ENCODE measurements at places on chromosomes 16 and 17. TPM values are rescaled to one million over a fixed set of nuclear protein-coding genes. Genes with fewer than 3 reads are reported as not detected.

Gene CCL18
- total RNA-seq, result not detected

Gene TEKT1
- total RNA-seq, result not detected

Gene CRISPLD2
- total RNA-seq, result 0.48 TPM

Gene PHOSPHO1
- total RNA-seq, result not detected

Gene CLDN6
- total RNA-seq, result not detected

Gene MAP2K6
- 0.55 TPM for total RNA-seq

GRCh38 chr17:80938556-80938955, 53.1 kb upstream of the CHMP6 start:
- no peak for DNase-seq
- peaks cover 32% of the 10 kb centered on the region for H3K4me1 ChIP-seq
- H3K36me3 ChIP-seq, result no peaks in the 10 kb centered on the region
- no peaks in the 10 kb centered on the region for H3K27me3 ChIP-seq

DNA sequence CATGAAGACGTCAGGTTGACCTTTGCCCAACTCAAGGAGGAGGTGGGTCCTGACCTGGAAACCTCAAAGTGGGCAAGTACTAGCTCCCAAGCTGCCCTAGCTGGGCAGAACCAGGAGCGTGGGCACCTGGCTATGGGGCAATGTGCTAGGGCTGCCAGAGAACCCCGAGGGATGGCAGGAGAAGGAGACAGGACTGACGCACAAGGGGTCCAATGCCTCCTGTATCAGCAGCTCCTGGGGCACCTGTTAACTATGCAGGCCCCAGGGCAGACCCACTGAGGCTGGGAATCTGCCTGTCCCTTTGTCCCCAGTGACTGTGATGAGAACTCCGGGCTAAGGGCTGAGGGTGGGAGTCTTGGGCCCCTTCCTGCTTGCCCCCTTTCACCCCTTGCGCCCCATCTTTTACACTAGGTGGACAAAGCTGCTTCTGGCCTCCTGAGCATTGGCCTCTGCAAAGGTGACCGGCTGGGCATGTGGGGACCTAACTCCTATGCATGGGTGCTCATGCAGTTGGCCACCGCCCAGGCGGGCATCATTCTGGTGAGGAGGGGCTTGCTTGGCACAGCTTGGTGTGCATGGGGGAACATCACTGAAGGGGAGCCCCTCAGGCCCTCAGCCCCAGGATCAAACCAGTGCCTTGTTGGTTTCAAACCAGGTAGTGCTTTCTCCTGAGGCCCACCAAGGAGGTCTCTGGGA, 7.7 kb downstream of the CHAD start:
- DNase-seq, result no peak
- no peaks in the 10 kb centered on the region for H3K36me3 ChIP-seq
- H3K27me3 ChIP-seq, result no peaks in the 10 kb centered on the region
- no peak overlapping the region for H3K4me3 ChIP-seq

DNA sequence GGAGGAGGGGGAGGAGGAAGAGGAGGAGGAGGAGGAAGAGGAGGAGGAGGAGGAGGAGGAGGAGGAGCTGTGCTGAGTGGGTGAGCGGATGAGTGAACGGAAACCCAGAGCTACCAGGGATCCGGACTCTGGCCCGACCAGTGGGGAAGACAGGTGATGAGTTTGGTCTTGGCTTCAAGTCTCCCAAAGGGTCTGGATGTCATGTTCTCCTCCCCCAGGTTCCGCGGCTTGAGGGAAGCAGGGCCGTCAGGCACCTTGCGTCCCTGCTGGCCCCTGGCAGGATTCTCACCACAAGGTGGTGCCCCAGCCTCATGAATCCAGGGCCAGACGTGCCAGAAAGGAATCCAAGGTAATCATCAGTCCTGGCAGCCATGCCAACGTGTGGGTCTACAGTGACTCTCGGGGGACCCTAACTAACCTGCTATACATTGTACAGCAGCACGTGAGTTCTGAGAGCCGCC, 13.5 kb upstream of the ABAT start:
- H3K27ac ChIP-seq, result no peak overlapping the region
- H3K27me3 ChIP-seq, result no peaks in the 10 kb centered on the region
- H3K4me1 ChIP-seq, result no peaks in the 10 kb centered on the region
- no peak overlapping the region for H3K4me3 ChIP-seq
- no peaks in the 10 kb centered on the region for H3K36me3 ChIP-seq

- H3K36me3 ChIP-seq, result no peaks in the 10 kb centered on the region
- peaks cover 2% of the 10 kb centered on the region for H3K4me1 ChIP-seq
- H3K4me3 ChIP-seq, result no peak overlapping the region
- H3K27ac ChIP-seq, result no peak overlapping the region
- no peak for DNase-seq
- H3K27me3 ChIP-seq, result no peaks in the 10 kb centered on the region
Measured at GRCh38 chr16:15487336-15488284, 53.2 kb downstream of the BMERB1 start.

- no peak overlapping the region for H3K27ac ChIP-seq
- no peaks in the 10 kb centered on the region for H3K36me3 ChIP-seq
- no peaks in the 10 kb centered on the region for H3K4me1 ChIP-seq
- DNase-seq, result no peak
- peaks cover 20% of the 10 kb centered on the region for H3K27me3 ChIP-seq
Measured at GRCh38 chr17:33888455-33888854, 366.6 kb upstream of the CCL2 start.

DNA sequence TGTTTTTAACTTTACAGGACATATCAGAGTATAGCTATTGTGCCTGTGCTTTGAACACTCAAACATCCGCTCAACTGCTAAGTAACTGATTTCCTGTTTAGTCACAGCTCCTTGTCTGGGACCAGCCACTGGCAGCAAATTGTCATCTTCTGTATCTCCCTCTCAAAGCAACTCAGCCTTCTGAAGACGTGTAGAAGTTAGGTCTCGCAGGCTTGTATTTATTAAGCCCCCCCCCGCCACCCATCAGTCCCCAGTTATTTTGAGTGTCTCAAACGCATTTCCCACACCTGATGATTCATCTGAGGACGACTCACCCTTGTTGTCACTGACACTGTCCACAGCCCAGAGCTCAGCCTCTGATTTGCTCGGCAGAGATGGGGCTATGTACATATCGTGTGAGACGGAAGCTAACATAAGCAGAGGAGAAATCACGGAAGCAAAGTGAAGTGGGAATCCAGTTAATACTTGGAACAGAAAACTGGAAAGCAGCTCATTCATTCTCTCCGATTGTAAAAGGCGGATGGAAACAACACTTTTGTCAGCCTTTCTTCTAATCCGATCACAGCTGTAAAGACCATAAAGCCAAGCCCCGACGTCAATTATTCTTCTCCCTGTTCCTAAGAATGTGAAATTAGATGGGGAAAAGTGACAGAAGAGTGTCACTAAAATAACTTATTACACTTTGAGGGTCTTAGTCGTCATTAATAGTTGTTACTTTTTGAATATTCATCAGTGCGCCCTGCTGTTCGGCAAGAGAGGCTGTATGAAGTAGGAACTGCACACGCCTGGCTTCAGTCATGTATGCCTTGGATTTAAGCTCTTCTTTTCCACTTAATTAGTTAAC, 64.2 kb downstream of the PITPNC1 start:
- H3K27me3 ChIP-seq, result no peaks in the 10 kb centered on the region
- no peak overlapping the region for H3K27ac ChIP-seq
- H3K4me3 ChIP-seq, result no peak overlapping the region
- DNase-seq, result no peak
- no peaks in the 10 kb centered on the region for H3K4me1 ChIP-seq
- H3K36me3 ChIP-seq, result no peaks in the 10 kb centered on the region

GRCh38 chr17:65564793-65565192, 3.3 kb upstream of the AXIN2 start:
- H3K27ac ChIP-seq, result peak overlapping the region; percentile 8
- no peaks in the 10 kb centered on the region for H3K36me3 ChIP-seq
- no peaks in the 10 kb centered on the region for H3K27me3 ChIP-seq
- H3K4me3 ChIP-seq, result no peak overlapping the region
- peaks cover 18% of the 10 kb centered on the region for H3K4me1 ChIP-seq
- peak; percentile 67 for DNase-seq

- H3K4me3 ChIP-seq, result no peak overlapping the region
- no peaks in the 10 kb centered on the region for H3K27me3 ChIP-seq
- peaks cover 31% of the 10 kb centered on the region for H3K4me1 ChIP-seq
- H3K27ac ChIP-seq, result no peak overlapping the region
- peaks cover 2% of the 10 kb centered on the region for H3K36me3 ChIP-seq
Measured at GRCh38 chr16:50208460-50208931, 55.4 kb downstream of the TENT4B start.

DNA sequence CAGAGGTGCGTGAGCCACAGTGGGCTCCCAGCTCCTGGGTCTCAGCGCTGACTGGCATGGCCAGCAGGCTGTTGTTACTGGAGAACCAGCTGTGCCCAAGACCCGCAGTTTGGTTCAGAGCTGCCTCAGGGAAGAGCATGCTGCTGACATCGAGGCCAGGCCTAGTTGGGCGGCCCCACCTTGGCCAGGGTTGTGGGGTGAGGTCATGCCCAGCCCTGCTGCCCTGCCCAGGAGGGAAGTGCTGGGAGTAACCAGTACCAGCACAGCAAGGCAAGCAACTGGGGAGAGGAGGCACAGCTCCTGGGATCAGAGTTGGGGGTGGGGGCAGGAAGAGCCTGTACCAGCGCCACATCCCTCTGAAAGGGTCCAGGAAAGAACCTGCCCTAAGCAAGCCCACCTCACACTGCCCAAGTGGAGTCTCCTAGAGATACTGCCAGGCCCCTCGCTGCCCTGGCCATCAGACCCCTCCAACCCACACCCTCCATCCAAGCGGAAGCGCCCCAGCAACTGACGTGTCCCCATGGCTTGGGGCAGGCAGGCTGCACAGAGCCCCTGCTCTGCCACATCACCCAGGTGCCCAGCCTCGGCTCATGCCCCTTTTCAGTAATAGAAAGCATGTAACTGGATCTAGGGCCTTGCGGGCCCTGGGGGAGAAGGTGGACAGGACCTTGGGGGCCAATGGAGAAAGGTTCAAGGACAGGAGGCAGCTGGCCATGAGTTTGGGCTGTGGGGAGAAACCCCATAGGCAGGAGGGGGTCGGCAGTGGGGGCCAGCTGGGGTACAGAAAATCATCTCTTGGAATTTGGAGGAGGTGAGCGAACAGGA, 990 bp downstream of the DOK4 start:
- no peaks in the 10 kb centered on the region for H3K4me1 ChIP-seq
- no peaks in the 10 kb centered on the region for H3K36me3 ChIP-seq
- no peak for DNase-seq
- no peak overlapping the region for H3K27ac ChIP-seq
- H3K27me3 ChIP-seq, result peaks cover 11% of the 10 kb centered on the region

- no peaks in the 10 kb centered on the region for H3K4me1 ChIP-seq
- no peak overlapping the region for H3K4me3 ChIP-seq
- H3K27ac ChIP-seq, result no peak overlapping the region
- H3K27me3 ChIP-seq, result no peaks in the 10 kb centered on the region
Measured at GRCh38 chr16:48462106-48462740, 77.0 kb upstream of the SIAH1 start.

DNA sequence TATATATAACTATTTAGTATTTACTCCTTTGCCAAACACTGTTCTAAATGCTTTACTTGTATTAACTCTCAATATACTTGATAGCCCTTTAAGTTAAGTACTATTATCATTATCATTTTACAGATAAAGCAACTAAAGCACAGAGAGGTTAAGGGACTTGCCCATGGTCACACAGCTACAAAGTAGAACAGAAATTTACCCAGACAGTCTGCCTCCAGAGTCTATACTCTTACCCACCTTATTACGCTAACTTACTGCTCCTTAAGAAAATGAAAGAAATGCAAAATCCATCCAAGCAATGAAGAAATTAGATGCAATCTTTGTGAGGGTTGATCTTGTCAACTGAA, 25.4 kb upstream of the B4GALNT2 start:
- H3K4me1 ChIP-seq, result no peaks in the 10 kb centered on the region
- H3K27ac ChIP-seq, result no peak overlapping the region
- H3K4me3 ChIP-seq, result no peak overlapping the region
- no peaks in the 10 kb centered on the region for H3K27me3 ChIP-seq
- no peaks in the 10 kb centered on the region for H3K36me3 ChIP-seq
- DNase-seq, result no peak

GRCh38 chr17:50190293-50190602, 11.2 kb downstream of the COL1A1 start:
- no peak for DNase-seq
- H3K36me3 ChIP-seq, result no peaks in the 10 kb centered on the region
- no peaks in the 10 kb centered on the region for H3K4me1 ChIP-seq
- H3K27ac ChIP-seq, result no peak overlapping the region
- no peak overlapping the region for H3K4me3 ChIP-seq

GRCh38 chr17:9212376-9213302, 191.3 kb downstream of the NTN1 start:
- no peak overlapping the region for H3K4me3 ChIP-seq
- H3K4me1 ChIP-seq, result peaks cover 30% of the 10 kb centered on the region
- H3K27me3 ChIP-seq, result no peaks in the 10 kb centered on the region
- no peak for DNase-seq
- no peaks in the 10 kb centered on the region for H3K36me3 ChIP-seq
- peak overlapping the region; percentile 89 for H3K27ac ChIP-seq

GRCh38 chr17:80946449-80946848, 45.2 kb upstream of the CHMP6 start:
- no peak overlapping the region for H3K4me3 ChIP-seq
- no peak for DNase-seq
- H3K27ac ChIP-seq, result no peak overlapping the region
- H3K36me3 ChIP-seq, result peaks cover 37% of the 10 kb centered on the region
- no peaks in the 10 kb centered on the region for H3K4me1 ChIP-seq

- no peak for DNase-seq
- H3K27me3 ChIP-seq, result no peaks in the 10 kb centered on the region
- peaks cover 24% of the 10 kb centered on the region for H3K36me3 ChIP-seq
- H3K4me1 ChIP-seq, result no peaks in the 10 kb centered on the region
Measured at GRCh38 chr17:82948081-82948511, 108.3 kb upstream of the ZNF750 start.

GRCh38 chr16:81366316-81366932, 51.7 kb downstream of the GAN start:
- H3K4me1 ChIP-seq, result no peaks in the 10 kb centered on the region
- no peak overlapping the region for H3K4me3 ChIP-seq
- H3K27me3 ChIP-seq, result no peaks in the 10 kb centered on the region
- no peak overlapping the region for H3K27ac ChIP-seq

DNA sequence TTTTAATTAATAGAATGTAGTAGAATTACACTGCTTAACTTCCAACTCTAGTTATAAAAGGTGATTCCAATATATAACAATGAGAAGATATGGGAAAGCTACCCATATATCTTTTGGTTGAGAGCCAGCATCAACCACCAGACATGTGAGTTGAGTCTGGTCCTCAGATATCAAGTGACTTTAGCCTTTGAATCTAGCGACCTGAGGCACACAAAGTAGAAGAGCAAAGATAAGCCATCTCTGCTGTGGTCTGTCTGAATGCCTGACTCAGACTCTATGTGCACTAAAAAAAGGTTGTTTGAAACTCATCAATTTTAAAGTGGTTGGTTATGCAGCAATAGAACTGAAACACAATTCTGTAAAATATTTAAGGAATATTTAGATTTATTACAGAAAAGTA, 492.5 kb upstream of the SOX9 start:
- H3K27me3 ChIP-seq, result no peaks in the 10 kb centered on the region
- no peak overlapping the region for H3K27ac ChIP-seq
- H3K4me3 ChIP-seq, result no peak overlapping the region
- H3K36me3 ChIP-seq, result no peaks in the 10 kb centered on the region

- DNase-seq, result peak; percentile 13
- peaks cover 5% of the 10 kb centered on the region for H3K4me1 ChIP-seq
Measured at GRCh38 chr16:12341423-12341822, 364.9 kb downstream of the SNX29 start.

Data from SJCRH30 (cell line).